ENCODE measurements at places on chromosomes 11 and 22. TPM values are rescaled to one million over a fixed set of nuclear protein-coding genes. Genes with fewer than 3 reads are reported as not detected.

DNA sequence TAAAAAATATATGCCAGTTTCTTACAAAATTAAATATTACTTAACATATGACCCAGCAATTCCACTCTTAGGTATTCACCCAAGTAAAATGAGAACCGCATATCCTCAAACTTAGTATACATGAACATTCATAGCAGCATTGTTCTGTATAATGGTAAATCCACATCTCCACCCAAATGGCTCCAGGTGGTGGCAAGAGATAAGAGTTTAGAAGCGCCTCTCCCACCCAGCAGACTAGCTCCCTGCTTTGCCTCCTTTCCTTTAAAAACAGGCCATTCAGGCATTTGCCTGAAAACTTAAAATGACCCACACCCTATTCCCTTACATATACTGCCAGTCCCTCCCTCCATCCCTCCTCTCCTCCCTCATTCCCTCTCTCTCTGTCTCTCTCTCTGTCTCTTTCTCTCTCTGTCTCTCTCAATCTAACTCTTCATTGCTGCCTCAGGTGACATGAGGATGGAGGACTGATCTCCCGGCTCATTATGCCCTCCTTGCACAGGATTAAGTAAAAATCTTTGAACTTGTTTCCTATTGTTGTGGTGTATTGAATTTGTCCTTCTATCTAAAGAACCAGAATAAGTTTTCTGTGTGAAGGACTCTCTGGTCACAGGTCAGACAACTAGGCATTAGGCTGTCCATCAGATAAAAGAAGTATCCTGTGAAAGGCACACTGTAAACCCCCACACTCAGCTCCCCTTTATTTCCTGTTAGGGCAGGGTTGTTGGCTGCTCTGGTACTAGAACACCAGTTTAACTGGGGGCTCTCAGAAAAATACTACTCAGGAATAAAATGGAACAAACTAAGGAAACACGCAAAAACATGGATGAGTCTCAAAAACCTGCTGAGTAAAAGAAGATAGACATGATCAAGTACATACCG is 48.3 kb downstream of the RRP8 start:
- DNase-seq: no peak

Gene SCGB1D2
- not detected for total RNA-seq

DNA sequence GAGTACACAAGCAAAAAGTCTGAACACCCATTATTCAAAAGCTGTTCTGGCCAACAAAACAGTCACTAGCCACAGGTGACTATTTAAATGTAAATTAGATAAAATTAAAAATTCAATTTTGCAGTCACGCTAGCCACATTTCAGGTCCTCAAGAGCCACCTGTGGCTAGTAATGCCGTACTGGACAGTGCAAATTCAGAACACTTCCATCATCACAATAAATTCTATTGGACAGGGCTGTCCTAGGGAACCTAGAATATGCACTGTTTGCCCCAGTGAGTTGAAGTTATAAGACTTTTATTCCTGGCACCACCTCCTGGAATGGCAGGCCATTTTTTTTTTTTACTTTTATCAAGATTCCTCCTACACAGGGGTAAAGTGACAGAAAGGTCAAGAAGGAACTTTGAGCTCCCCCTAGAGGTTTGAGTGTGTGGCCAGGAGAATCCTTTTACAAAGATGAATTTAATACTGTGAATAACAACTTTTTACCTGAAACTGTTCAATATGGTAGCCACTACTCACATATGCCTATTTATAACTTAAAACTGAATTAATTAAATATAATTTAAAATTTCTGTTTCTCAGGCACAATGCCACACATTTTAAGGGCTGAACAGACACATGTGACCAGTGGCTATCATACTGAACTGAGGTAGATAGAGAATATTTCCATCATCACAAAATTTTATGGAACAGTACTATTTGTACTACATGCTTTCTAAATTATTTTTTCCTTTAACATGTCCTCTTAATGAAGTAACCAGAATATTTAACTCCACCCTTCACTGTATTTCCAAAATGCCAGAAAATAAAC is 6.5 kb downstream of the MSANTD2 start:
- DNase-seq: peak; percentile 74

GRCh38 chr22:36156515-36157419 is 3.8 kb downstream of the APOL3 start:
- DNase-seq: peak; percentile 29

DNA sequence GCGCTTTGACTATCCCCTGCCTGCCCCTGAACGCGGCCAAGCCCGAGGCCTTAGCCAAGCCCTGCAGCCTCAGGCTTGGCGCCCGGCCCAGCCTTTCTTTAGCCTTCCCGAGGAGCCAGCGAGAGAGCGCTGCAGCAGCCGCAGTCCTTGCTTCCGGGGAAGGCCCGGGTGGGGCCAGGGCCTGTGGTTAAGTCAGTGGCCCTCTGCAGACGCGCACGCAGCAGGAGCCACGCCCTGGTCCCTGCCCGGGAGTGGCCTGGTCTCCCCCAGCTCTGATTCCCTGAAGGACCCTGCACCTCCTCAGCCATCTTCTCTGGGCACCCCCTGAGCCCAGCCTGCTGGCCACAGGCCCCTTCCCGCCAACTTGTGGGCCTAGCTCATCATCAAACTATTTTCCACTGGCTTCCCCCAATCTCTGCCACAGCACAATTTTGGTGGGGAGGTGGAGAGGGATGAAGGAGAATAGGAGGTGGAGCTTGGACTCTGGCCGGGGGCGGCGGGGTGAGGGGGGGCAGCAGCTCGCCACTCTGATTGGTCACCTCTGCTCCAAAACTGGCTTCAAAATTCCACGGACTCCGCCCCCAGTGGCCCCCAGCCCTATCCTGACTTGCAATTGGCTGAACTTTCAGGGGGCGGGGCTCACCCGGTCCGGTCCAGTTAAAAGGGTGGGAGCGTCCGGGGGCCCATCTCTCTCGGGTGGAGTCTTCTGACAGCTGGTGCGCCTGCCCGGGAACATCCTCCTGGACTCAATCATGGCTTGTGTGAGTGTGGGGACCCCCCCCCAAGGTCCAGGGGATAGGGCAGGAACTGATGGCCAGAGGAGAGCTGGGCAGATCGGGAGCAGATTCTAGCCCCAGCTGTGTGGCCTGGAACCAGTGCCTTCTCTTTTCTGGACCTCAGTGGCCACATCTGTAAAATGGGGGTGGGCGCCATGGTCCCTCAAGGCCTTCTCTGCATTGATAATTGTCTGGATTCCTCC is at the start of gene LGALS1:
LGALS1 (plus strand) TSS at position 686 of the 979 bp plus-strand sequence; CDS start at position 753, 67 bp downstream.
- DNase-seq: peak; percentile 47

Gene BAIAP2L2
- total RNA-seq: 2.6 TPM

GRCh38 chr22:39466228-39467006 is 9.6 kb downstream of the MGAT3 start:
- no peak for DNase-seq

- DNase-seq: no peak
These were observed 61.8 kb downstream of the RPL27A start for GRCh38 chr11:8744423-8744822.

GRCh38 chr22:17980015-17980590 is 44.3 kb downstream of the MICAL3 start:
- DNase-seq: no peak

Gene CHRNA10
- 0.21 TPM for total RNA-seq

Gene CCDC34
- 15.6 TPM for total RNA-seq

Gene TMEM45B
- total RNA-seq: not detected

DNA sequence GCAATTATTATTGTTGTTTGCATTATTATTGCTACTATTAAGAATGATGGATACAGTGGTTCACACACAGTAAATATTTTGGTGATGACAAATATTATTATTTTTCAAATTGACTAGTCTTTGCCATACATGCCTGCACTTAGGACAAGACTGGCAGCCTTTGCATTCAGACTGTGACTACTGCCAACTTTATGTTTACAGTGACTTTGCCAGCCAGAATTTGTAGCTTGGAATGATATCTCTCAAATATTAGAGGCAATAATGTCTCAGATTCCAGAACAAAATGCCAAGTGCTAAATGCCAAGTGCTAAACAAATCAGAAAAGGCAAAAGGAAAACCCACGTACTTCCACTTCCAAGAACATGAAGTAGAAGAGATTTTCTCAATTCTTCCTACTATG is 823.1 kb downstream of the DLG2 start:
- no peak for DNase-seq

- peak; percentile 89 for DNase-seq
These were observed at the start of gene VWCE for GRCh38 chr11:61294717-61295595. TSS of gene VWCE (minus strand) at chr11:61295316. CDS start at chr11:61295037, 279 bp downstream.

Gene SORL1
- 45.6 TPM for total RNA-seq

- DNase-seq: no peak
These were observed 190.5 kb downstream of the C11orf87 start for GRCh38 chr11:109612496-109612895.

GRCh38 chr11:134340354-134340964 is 8.7 kb downstream of the GLB1L2 start:
- no peak for DNase-seq

- no peak for DNase-seq
These were observed 7.5 kb upstream of the NAALADL1 start for GRCh38 chr11:65065851-65066250.

Gene DGCR6
- 5.2 TPM for total RNA-seq

DNA sequence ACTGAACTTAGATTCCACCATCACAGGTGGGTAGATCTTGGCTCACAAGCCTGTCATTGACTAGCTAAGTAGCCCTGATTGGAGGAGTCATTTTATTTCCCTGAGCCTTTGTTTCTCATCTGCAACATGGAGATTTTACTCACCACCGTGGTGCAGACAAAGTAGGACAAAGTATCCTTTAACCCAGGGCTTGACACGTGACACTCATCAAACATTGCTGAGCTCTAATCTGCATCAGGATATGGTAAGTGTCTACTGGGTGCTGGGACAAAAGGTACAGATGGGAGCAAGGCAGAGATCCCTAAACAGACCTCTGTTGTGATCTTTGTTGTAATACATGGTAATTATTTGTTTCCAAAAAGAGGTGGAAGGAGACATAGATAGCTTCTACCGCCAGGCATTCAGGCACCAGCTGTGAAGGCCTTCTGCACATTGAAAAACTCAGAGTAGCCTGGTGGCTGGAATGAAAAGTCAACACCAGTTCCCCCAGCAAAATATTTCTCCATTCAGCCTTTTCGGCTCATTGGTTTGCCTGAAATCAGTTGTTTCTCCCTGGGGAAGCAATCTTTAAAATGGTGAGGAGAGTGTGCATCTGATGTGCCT is 18.3 kb upstream of the MICAL2 start:
- peak; percentile 30 for DNase-seq

Gene MS4A4A
- total RNA-seq: not detected

GRCh38 chr11:44304091-44305025 is 5.6 kb downstream of the ALX4 start:
- peak; percentile 86 for DNase-seq

Gene BACE1-AS
- 7.6 TPM for total RNA-seq

GRCh38 chr11:7552666-7553065 is 38.9 kb downstream of the PPFIBP2 start:
- DNase-seq: no peak

- peak; percentile 82 for DNase-seq
These were observed 6.7 kb upstream of the AHNAK start for GRCh38 chr11:62553080-62553838.

Gene BACE1
- total RNA-seq: 8.2 TPM

Gene SOX6
- 8.3 TPM for total RNA-seq

GRCh38 chr22:44429941-44430587 is 68.0 kb downstream of the RTL6 start:
- DNase-seq: no peak

GRCh38 chr11:131328843-131329242 is 41.6 kb upstream of the NTM start:
- no peak for DNase-seq

Gene OR8D4
- total RNA-seq: not detected

- DNase-seq: no peak
These were observed 297.0 kb downstream of the CTTN start for GRCh38 chr11:70695086-70695960.

Gene RIMBP3B
- total RNA-seq: not detected

DNA sequence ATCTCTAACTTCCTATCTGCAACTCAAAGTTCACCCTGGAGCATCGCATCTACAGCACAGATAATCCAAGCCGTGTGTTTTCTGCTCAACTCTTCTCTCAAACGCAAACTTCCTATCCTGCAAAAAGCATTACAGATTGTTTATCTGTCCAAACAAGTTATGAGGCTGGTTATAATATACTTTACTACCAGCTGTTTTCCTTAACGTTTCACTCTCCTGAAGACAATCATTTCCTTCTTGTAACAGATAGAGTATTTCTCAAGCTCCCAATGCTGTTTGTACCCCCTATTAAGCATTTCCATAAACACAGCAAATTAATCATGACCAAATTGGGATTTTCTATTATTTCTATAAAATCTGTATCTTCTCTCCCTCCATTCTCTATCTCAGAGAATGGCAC is 84.7 kb downstream of the SBF2 start:
- DNase-seq: no peak

GRCh38 chr22:36770513-36771231 is 5.2 kb downstream of the IFT27 start:
- DNase-seq: peak; percentile 54

Gene PARVA
- 15.3 TPM for total RNA-seq

Gene MMP7
- not detected for total RNA-seq

DNA sequence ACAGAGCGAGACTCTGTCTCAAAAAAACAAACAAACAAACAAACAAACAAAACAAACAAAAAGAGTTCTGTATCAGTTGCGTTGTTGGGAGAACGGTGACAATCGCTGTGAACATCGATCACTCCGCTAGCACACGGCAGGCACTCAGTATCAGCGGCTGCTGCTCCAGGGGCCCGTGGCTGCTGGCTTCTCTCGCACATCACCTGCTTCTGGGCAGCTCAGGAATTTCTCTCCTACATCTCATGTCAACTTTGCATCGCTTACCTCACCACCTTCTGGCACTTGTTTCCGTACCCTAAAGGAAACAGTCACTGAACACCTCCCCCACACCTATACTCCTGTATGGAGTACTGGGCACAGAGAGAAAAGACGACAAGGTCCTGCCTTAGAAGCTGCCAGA is 70.3 kb upstream of the WNT7B start:
- no peak for DNase-seq

Gene CLNS1A
- 284 TPM for total RNA-seq

DNA sequence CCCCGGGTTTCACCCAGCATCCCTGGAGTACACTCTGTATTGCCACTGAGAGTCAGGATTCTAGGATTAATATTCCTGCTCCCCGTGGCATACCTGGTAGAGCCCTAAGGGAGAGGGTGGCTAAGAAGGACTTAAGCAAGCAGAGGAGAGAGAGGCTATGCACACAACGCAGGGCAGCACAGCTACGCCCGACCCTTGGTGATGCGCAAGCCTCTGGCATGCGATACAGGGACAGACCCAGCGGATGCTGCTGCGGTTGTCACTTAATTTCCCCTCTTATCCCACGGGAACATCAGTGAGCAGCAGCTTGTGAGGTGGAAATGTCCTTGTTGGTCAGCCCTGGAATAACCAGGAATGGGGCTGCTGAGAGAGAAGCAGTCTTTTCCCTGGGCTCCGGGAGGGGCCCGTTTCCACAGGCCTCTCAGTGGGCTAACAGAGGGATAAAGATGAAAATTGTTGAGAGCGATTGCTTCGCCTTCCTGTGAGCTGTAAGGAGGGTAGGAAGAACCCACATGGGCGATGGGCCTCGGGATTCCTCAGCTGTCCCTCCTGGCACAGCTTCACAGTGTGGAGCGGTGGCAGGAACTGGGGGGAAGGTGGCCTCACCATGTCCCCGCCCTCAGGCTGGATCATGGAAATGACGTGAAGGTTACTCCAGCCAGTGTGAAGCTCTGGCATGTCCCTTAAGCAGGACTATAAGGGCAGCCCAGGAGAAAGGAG is 48.4 kb upstream of the RAB1B start:
- no peak for DNase-seq

GRCh38 chr22:25563761-25564319 is 635 bp upstream of the GRK3 start:
- DNase-seq: peak; percentile 33

Gene DEFB131B
- not detected for total RNA-seq

GRCh38 chr22:44091751-44092150 is 67.6 kb downstream of the PARVB start:
- no peak for DNase-seq

Gene MIOX
- not detected for total RNA-seq

- no peak for DNase-seq
These were observed 34.8 kb downstream of the KCNQ1OT1 start for GRCh38 chr11:2664791-2665525.

All from neural progenitor cell (in vitro differentiated cells).